ENCODE measurements at places on chromosomes 1 and 21. TPM values are rescaled to one million over a fixed set of nuclear protein-coding genes. Genes with fewer than 3 reads are reported as not detected.

The C1orf141 gene
- total RNA-seq: not detected

The NR0B2 gene
- total RNA-seq: not detected

The RPTN gene
- total RNA-seq: not detected

The MYOG gene
- not detected for total RNA-seq

The IL10 gene
- total RNA-seq: 1.6 TPM

The KIF26B gene
- not detected for total RNA-seq

The PIGP gene
- 0.64 TPM for total RNA-seq

The C1orf94 gene
- total RNA-seq: not detected

The OXCT2 gene
- not detected for total RNA-seq

The FUBP1 gene
- total RNA-seq: 90.3 TPM

The HLX gene
- total RNA-seq: 39.3 TPM

The ACTN2 gene
- total RNA-seq: 10.5 TPM

The HSD3B2 gene
- 9.9 TPM for total RNA-seq

The MPL gene
- total RNA-seq: not detected

The F13B gene
- not detected for total RNA-seq

The TFB2M gene
- total RNA-seq: 1.6 TPM

The AADACL4 gene
- not detected for total RNA-seq

The FCMR gene
- total RNA-seq: 1.3 TPM

The NCMAP gene
- total RNA-seq: not detected

The CNKSR1 gene
- not detected for total RNA-seq

The DNALI1 gene
- 2.2 TPM for total RNA-seq

The MOV10 gene
- 69.5 TPM for total RNA-seq

The CFAP74 gene
- total RNA-seq: not detected

The DAP3 gene
- 47.4 TPM for total RNA-seq

The ZNF683 gene
- not detected for total RNA-seq

The TCP10L gene
- total RNA-seq: 3.9 TPM
